GM12891 (cell line): ENCODE measurements at places on chromosomes 1 and 21.

GRCh38 chr1:94379615-94380014 lies 38.6 kb upstream of the ABCD3 start:
- DNase-seq = no peak

DNA sequence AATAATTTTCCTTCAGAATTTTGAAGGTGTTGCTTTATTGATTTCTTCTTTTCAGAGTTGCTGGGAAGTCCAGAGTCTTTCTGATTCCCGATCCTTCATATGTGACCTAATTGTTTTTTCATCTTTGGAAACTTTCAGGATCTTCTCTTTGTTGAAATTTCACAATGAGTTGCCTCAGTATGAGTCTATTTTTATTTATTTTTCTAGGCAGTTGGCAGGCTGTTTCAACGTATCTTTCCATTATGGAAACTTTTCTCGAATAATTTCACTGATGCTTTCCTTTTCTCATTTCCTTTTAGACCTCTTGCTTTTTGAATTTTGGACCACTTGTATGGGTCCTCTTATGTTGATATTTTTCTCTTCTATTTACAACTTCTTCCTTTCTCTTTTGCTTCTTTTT lies 354.3 kb downstream of the TGFB2 start:
- no peak for DNase-seq

GRCh38 chr21:31554511-31555022 lies 104.9 kb upstream of the SOD1 start:
- no peak for DNase-seq

GRCh38 chr1:93842750-93843500 lies 36.1 kb downstream of the DNTTIP2 start:
- no peak for DNase-seq

GRCh38 chr1:231606712-231607111 lies 19.9 kb upstream of the DISC1 start:
- no peak for DNase-seq
